ENCODE measurements at places on chromosomes 13 and 19.
A peak's percentile ranks its signal among the peaks of the same experiment; 100 is the strongest.

GRCh38 chr19:54189145-54189734 is at the start of gene MBOAT7:
Gene MBOAT7, minus strand, starts transcription at chr19:54189580. Its CDS starts 1,072 bp downstream, at chr19:54188508.
- no peak for DNase-seq

DNA sequence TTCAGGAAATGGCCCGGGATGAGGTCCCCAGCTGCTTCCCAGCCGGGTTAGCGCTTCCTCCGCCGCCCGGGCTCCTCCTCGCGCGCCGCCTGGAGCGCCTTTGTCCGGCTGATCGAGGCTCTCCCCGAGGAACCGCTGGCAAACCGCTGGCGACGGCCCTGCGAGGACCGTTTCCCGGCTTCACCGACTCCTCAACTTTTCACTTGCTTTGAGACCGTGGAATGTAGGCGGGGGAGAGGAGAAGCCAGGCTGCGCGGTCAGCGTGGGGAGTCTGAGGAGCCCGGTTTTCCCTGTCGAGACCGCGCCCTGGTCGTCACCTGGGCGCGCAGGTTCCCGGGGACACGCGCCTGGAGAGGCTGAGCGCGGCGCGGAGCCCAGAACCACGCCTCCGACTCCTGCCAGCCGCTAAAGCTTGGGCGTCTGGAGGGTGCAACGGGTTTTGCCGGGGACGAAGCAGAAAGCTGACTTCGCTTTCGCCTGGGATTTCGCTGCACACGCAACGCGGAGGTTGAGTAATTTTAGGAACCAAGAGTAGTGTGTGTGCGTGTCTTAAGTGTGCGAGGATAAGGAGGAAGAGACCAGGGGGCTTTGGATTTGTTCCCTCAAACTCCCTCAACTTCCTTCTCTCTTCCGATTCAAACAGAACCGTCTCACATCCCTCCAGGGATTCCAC is 7.3 kb upstream of the DGKH start:
- DNase-seq, result peak; percentile 72

GRCh38 chr13:33524086-33524485 is 238.5 kb upstream of the STARD13 start:
- no peak for DNase-seq

DNA sequence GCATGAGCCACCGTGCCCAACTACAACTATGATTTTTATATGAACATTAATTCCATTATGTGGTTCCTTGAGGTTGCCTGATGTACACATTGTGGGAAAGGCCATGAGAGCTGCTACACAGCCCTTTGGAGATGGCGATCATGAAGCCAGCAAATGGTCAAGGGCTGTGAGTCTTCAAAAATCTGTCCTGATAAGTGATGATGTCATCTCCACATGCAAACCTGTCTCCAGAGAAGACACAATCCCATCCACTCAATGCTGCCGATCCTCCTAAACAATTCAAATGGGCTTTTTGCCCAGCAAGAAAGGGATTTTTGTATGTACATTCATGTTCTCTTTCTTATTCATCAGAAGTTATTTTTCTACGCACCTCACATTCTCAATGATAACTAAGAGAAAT is 17.6 kb downstream of the SIGLEC7 start:
- no peak for DNase-seq

- no peak for DNase-seq
Observed at GRCh38 chr19:50162988-50163387, at the start of gene IZUMO2. Gene IZUMO2, minus strand, starts transcription at chr19:50163281. Its CDS starts 87 bp downstream, at chr19:50163194.

DNA sequence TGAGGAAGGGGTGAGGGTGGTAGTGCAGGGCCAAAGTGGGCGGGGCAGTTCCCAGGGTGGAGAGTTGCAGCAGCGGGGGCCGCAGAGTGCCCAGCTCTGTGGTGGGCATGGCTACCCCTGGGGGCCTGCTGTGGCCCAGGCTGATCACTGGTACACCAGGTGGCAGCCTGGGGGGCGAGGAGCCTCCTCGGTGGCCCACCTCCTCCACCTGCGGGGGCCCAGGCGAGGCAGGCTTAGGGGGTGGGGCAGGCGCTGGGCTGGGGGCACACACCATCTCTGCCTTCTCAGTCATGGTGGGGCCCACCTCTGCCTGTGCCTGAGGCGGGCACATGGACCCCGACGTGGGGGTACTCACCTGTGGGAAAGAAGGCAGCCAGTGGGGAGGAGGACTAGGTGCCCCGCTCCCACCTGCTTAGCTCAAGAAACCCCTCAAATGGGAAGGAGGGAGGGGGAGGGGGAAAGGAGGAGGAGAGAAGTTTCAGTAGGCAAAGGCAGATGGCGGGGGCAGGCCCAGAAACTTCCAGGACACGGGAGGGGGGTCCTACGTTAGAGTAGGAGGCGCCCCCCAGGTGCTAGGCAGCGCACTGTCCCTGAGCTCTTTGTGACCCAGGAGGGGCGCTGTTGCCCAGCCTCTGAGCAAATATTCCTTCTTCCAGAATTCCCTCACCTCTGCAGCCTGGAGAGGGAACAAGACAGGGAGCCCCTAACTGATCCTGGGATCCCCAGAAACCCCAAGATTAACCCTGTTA is 1.6 kb downstream of the LYL1 start:
- DNase-seq, result no peak

DNA sequence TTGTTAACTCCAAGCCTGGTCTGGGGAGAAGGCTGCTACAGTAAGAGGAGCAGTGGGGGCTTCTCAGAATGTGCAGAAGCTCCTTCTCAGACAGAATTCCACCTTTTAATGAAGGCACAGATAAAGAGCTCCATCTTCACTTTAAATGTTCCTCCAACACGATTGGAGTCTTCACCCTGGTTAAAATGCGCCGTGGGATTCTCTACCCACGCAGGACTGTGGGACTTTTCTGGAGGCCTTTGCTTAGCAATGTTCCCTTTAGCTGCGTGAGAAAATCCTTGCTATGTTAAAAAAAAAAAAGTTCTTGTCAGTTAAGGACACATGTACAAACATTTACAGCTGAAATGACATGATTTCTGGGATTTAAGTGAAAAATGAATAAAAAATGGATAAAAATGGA is 546.3 kb downstream of the MYO16 start:
- DNase-seq, result no peak

- no peak for DNase-seq
Observed at GRCh38 chr13:112685896-112686295, 3.9 kb upstream of the ATP11A start.

Data from LoVo (cell line).